GM23248 (cell line): ENCODE measurements at places on chromosomes 11 and 22. TPM values are rescaled to one million over a fixed set of nuclear protein-coding genes. Genes with fewer than 3 reads are reported as not detected.

Gene MMP12
- 0.51 and 0.76 TPM in 2 replicates for total RNA-seq

Gene SSH3
- total RNA-seq, result 20.1 and 41.6 TPM in 2 replicates

Gene SCGB1A1
- not detected in 2 replicates for total RNA-seq

Gene MS4A12
- total RNA-seq, result not detected in 2 replicates

Gene AP1B1
- total RNA-seq, result 45.7 and 49.8 TPM in 2 replicates

Gene LRRC75B
- total RNA-seq, result 7.8 and 16.3 TPM in 2 replicates

Gene PLEKHA7
- 0.43 TPM in 1 of 2 replicates, not detected in the other for total RNA-seq

Gene LDHAL6A
- not detected in 2 replicates for total RNA-seq

Gene NPAS4
- not detected in 2 replicates for total RNA-seq

Gene MRGPRX3
- total RNA-seq, result not detected in 2 replicates

Gene ZBED4
- total RNA-seq, result 7.7 and 8.9 TPM in 2 replicates

Gene THOC5
- 61.7 and 83.5 TPM in 2 replicates for total RNA-seq

Gene KCNE3
- 0.11 TPM in 1 of 2 replicates, not detected in the other for total RNA-seq

Gene MYBPC3
- not detected in 2 replicates for total RNA-seq

Gene DDX6
- total RNA-seq, result 84.6 and 88.9 TPM in 2 replicates

Gene SMTNL1
- total RNA-seq, result not detected in 2 replicates

Gene SAA4
- total RNA-seq, result not detected in 2 replicates

Gene BID
- total RNA-seq, result 33.8 and 70.7 TPM in 2 replicates

Gene YPEL1
- total RNA-seq, result 0.22 and 0.63 TPM in 2 replicates

Gene CTSF
- total RNA-seq, result 67.7 and 72.6 TPM in 2 replicates

Gene C22orf31
- not detected in 2 replicates for total RNA-seq
